Mammary epithelial cell (primary cell): ENCODE measurements at places on chromosomes 1 and 21. TPM values are rescaled to one million over a fixed set of nuclear protein-coding genes. Genes with fewer than 3 reads are reported as not detected.

GRCh38 chr21:14522736-14523135, 23.4 kb downstream of the SAMSN1 start:
- no peak for DNase-seq

- peak; percentile 99 for DNase-seq
Measured at GRCh38 chr21:41630249-41630648, 122.3 kb upstream of the TMPRSS2 start.

DNA sequence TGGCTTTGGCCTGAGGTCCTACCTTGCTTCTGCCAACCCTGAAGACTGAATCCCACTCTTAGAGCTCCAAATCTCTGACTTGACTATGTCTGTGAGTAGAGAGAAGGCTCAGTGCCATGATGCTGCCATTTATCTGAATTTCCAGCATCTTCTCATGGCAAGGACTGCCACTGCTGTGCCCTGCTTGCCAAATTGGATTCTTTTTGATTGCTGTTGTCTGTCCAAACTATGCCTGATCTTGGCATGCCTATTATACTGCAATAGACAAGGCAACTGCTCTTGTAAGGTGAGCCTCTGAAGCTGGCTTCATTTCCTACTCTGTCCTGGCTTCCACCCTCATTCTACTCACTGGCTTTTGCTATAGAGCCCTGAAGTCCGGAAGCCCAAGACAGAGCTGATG, 210.2 kb downstream of the SLC44A5 start:
- no peak for DNase-seq

- DNase-seq = no peak
Measured at GRCh38 chr1:159548126-159548525, 12.3 kb upstream of the OR10J5 start.

DNA sequence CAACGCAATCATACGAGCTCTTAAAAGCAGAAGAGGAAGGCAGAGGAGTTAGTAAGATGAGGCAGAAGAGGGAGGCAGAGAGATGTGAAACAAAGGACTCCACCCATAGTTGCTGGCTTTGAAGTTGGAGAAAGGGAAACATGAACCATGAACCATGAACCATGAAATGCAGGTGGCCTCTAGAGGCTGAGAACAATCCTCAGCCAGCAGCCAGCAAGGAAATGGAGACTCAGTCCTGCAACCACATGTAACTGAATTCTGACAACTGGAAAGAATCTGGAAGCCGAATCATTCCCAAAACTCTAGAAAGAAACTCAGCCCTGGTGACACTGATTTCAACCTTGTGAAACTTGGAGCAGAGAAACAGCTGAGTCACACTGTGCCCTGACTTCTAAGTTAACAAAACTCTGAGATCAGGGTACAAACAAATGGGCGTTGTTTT, 10.1 kb downstream of the DIPK1A start:
- peak; percentile 74 for DNase-seq

DNA sequence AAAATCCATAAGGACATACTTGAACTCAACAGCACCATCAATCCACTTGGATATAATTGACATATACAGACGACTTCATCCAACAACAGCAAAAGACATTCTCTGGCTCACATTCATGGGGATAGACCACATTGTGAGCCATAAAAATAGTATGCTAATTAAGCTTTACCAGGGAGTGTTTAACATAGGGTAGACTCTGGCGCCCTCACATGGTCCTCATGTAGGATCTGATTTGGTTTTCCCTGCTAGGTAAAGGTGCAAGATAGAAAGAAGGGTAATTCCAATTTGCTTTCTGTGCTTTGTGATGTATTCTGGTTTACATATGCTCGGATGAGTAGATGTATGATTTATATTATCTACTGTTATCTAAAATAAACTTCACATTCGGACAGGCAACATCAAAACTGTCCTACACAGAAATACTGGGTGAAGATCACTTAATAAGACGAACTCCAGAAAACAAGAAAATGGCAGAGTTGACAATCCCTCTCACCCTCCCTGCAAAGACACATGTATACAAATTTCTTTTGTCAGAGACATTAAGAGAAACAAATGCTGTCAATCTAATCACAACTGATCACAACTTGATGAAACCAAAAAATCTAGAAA, 27.7 kb downstream of the CR1L start:
- DNase-seq = peak; percentile 31

- no peak for DNase-seq
Measured at GRCh38 chr1:92218559-92218958, 844 bp downstream of the C1orf146 start.

GRCh38 chr1:107277022-107277421, 136.2 kb downstream of the NTNG1 start:
- peak; percentile 43 for DNase-seq

- DNase-seq = no peak
Measured at GRCh38 chr1:53342735-53343470, 15.0 kb upstream of the LRP8 start.

- no peak for DNase-seq
Measured at GRCh38 chr1:80666073-80666472, 1134.7 kb upstream of the ADGRL2 start.

DNA sequence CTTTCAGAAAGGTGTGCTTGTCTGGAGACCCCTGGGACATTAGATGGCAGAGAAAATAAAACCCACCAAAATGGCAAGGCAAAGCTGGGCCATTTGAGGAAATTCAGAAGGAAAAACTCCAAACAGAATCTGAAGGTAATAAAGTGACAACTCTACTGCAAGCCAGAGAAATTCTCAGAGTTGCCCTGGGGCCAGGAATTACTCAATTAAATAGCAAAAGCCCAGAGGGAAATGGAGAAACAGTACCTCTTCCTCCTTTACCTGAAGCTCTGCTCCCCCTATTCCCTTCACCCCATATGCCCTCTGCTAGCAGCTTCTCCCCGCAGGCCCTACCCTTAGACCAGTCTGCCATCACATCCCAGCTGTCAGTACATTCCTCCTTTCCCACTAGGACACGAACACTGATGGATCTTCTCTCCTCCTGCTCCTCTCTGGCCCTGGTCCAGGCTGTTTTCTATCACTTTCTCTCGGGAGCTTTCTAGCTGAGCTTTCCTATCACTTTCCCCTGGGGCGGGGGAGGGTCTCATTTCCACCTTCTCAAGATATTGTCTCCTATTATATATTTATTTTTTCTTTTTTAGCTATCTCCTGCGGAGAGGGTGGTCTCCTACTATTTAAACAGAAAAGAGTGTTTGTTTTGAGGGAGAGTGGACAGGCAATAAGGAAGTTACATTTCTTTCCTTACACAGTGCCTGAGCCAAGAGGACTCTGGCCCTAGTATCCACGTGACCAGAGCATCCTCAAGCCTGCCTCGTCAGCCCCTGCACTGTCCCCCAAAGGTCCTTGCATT, 47.7 kb upstream of the RBM15 start:
- no peak for DNase-seq

DNA sequence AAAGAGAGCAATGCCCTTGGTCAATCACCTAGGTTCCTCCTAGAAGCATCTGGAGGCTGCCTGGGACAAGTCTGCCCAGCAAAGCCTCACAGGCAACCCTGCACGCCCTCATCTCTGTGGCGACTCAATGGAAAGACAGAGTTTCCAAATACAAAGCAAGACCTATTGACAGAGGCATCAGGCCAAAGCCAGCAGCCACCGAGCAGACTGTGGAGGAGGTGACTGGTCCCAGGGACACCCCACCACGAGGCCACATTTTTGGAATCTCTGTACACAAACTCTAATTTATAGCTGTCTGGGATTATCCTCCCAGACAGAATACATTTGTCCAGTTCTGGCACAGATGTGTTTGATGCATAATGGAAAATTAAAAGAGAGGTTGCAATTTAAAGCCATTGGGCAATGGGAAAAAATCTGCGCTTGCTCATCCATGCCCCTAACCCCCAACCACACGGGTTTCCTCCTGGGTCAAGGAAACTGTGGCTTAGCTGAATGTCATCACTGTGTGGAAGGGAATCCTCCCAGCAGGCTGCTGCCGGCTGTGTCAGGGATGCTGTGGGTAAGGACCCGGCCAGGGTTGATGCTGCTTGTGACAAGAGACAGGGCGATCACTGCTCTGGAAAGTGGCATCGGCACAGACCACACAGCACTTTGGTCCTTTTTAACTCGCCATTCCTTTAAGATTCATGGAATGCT, 14.3 kb downstream of the TSPAN2 start:
- DNase-seq = no peak

GRCh38 chr1:230917284-230918135, 49.2 kb upstream of the C1orf198 start:
- DNase-seq = peak; percentile 44

DNA sequence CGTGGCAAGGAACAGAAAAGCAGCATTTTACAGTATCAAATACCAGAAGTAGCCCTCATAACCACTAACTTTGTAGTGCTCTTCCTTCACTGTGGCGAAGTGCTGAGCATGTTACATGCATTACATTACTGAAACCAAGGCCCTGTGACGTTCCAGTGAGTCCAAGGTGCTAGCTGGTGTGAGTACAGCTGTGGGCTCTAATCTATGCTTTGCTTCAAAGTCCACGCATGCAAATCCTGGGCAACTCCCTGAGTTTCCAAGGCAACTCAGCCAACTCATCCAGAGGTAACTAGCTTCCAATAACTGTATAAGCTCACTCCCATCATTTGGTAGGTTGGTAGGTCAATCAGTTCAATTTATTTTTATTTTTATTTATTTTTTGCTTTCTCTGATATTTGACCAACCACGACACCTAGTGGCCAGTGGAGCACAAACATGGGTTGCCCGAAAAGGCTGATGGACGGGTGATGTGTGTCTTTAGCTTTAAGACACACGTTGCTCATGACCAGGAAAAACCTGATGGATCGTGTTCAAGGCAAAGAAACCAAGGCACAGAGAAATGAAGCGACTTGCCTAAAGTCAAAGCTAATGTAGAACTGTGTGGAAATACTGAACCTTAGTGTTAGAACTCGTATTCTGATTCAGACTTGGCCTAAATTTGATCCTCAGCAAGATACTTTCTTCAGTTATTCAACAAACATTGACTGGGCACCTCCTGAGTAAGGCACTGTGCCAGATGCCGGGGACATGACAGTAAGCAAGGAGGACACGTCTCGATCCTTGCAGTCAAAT, 73.0 kb downstream of the GNG12 start:
- DNase-seq = peak; percentile 81

- no peak for DNase-seq
Measured at GRCh38 chr21:41895643-41896493, 16.7 kb upstream of the PRDM15 start.

GRCh38 chr1:93698329-93699048, 16.9 kb upstream of the BCAR3 start:
- DNase-seq = peak; percentile 45

GRCh38 chr1:151237678-151238466, 16.7 kb upstream of the PSMD4 start:
- no peak for DNase-seq

DNA sequence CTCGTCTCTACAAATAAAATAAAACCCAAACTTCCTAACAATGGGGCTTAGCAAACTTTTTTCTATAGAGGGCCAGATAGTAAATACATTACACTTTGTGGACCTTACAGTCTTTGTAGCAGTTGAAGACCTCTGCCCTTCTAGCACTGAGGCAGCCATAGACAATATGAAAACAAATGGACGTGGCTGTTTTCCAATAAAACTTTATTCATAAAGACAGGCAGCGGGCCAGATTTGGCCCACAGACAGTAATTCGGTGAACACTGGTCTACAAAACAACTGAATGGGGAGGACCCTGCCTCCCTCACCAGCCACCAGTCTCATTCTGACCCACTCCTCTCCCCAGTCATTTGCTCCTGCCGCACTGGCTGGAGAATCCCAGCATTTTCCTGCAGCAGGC, 162.3 kb downstream of the KAZN start:
- no peak for DNase-seq

GRCh38 chr1:229254910-229255541, 15.9 kb upstream of the RAB4A start:
- DNase-seq = no peak

DNA sequence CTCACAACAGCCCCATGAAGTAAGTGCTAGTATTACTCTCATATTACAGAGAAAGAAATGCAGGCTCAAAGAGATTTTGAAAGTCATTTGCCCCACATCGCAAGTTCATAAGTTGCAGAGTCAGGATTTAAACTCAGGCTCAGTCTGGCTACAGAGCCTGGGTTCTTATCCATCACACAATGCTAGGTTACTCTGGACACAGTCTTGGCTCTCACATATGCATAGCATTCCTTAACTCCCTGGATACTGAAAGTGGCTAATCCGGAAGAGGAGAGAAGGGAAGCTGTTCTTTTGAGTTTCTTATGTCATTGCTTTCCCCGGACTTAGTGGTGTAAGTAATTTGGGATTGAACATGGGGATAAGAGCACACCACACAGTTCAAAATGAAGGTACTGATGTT, 357.4 kb upstream of the PLXNA2 start:
- no peak for DNase-seq

GRCh38 chr1:229114315-229114714, 156.6 kb upstream of the RAB4A start:
- DNase-seq = no peak

GRCh38 chr1:13708380-13708982, 8.5 kb downstream of the PRDM2 start:
- no peak for DNase-seq

The SHISA4 gene
- 18.3 TPM for total RNA-seq

The NPHS2 gene
- not detected in 2 replicates for total RNA-seq

The WNT9A gene
- total RNA-seq = 2.6 and 7.1 TPM in 2 replicates

The RIMS3 gene
- total RNA-seq = 16.5 TPM

The LCE1B gene
- 1.1 and 1.6 TPM in 2 replicates for total RNA-seq

The TMEM52 gene
- total RNA-seq = 1.3 and 1.6 TPM in 2 replicates

The MAN1C1 gene
- total RNA-seq = 0.07 and 0.08 TPM in 2 replicates

The SPATA17 gene
- total RNA-seq = 1.5 TPM

The FCRL5 gene
- not detected for total RNA-seq
